ENCODE measurements at places on chromosomes 4 and X.

GRCh38 chr4:65033899-65034298, 624.6 kb upstream of the TECRL start:
- no peak for DNase-seq

GRCh38 chrX:42128587-42128986, 205.2 kb upstream of the CASK start:
- no peak for DNase-seq

GRCh38 chr4:97197106-97197505, 946.2 kb downstream of the STPG2 start:
- DNase-seq = no peak

GRCh38 chrX:143296521-143296920, 220.8 kb downstream of the SPANXN3 start:
- no peak for DNase-seq

DNA sequence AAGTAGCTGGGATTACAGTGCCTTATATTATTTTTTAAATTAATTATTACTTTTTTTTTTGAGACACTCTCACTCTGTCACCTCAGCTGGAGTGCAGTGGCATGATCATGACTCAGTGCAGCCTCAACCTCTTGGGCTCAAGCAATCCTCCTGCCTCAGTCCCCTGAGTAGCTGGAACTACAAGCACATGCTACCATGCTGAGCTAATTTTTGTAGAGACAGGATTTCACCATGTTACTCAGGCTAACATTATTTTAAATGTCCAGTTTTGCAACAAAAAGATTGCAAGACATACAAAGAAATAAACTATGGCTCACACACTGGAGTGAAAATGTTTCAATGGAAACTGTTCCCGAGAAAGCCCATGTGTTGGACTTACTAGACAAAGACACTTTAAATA, 59.2 kb downstream of the MND1 start:
- no peak for DNase-seq

DNA sequence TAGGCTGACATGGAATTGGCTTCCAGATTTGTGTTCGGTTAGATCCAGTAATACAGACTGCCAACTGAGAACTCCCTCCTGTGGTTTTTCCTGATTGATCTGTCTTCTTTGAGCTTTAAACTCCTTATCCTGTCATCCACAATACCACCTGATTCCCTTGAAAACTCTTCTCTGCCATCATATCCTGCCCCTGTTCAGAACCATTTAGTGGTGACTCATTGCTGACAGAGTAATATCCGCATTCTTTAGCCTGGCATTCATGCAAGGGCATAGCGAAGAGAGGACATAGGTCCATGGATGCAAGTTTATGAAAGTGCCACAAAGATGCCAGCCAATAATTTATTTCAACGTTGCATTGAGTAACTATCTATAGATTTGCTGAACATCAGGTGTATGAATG, 76.6 kb downstream of the ITIH6 start:
- no peak for DNase-seq

DNA sequence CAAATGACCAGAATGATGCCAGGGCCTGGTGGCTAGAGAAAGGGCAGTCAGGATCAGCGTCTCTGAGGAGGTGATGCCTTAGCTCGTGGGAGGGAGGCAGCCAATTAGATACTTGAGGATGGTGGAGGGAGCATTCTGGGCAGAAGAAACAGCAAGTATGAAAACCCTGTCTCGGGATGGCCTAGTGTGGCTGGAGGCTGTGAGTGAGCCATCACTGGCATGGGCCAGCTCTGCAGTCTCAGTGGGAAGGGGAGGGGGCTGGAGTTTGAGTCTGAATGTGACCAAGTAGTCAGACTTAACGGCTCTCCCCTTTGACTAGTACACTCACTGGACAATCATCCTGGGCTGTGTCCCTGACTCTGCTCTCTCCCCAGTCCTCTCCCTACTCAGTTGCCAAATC, 7.1 kb downstream of the CNGA2 start:
- DNase-seq = no peak

DNA sequence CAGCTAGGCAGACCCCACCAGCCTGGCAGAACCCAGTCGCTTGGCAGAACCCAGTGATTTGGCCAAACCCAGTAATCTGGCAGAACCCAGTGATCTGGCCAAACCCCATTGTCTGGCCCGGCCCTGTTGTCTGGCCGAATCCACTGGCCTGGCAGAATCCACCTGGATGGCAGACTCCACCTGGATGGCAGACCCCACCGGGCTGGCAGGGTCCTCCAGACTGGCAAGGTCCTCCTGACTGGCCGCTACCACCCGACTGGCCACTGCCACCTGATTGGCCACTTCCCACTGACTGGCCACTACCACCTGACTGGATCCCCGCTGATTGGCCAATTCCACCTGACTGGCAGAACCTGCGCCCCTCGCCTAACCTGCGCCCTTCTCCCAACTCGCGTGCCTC, 3.2 kb downstream of the MAGED1 start:
- DNase-seq = no peak

DNA sequence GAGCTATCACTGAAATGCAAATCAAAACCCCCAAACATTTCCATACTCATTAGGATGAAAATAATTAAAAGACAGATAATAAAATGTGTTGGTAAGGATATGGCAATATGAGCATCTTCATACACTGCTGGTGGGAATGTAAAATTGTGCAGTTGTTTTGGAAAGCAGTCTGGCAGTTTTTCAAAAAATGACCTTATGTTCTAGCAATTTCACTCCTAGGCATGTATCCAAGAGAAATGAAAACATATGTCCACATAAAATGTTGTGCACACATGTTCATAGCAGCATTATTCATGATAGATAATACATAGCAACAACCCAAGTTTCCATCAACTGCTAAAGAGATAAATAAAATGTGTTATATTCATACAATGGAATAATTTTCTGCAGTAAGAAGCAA, 14.8 kb upstream of the GPRASP2 start:
- no peak for DNase-seq

GRCh38 chrX:72107320-72107719, 24.4 kb downstream of the RTL5 start:
- no peak for DNase-seq

GRCh38 chr4:6217716-6218381, 17.5 kb upstream of the JAKMIP1 start:
- no peak for DNase-seq
